ENCODE measurements at places on chromosomes 1 and 21.

GRCh38 chr1:206518743-206519142, 11.4 kb downstream of the RASSF5 start:
- DNase-seq: no peak

DNA sequence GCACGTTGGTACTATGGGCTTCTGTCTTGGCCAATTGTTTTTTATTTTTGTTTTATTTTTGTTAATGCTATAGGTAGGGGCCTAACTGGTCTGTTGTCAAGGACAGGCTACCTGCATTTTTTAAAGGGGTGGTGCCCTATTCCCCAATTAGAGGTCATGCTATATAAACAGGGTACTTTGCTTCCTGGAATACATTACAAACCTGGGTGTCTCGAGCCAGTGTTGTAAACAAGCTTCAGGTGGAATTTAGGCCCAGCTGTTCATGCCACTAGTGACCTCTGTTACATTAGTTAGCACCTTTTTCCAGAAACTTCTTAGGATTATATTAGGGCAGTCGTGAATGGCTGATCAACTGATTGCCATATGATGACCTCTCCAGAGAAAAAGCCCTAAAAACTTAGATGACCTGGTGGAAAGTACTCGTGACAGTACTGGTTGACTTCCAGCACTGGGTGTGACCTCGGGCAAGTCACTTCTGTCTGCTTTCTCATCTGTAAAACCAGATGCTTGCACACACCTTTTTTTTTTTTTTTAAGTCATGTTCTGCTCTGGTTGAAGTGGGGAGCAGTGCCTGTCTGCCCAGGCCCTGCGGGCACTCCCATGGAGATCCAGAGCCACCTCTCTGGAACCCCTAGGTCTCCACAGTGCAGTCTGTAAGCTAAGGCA, 46.5 kb downstream of the ELK4 start:
- DNase-seq: no peak

- no peak for DNase-seq
These were observed 701 bp downstream of the CEP170 start for GRCh38 chr1:243254233-243254926.

- DNase-seq: no peak
These were observed 35.0 kb downstream of the OVGP1 start for GRCh38 chr1:111392460-111392945.

DNA sequence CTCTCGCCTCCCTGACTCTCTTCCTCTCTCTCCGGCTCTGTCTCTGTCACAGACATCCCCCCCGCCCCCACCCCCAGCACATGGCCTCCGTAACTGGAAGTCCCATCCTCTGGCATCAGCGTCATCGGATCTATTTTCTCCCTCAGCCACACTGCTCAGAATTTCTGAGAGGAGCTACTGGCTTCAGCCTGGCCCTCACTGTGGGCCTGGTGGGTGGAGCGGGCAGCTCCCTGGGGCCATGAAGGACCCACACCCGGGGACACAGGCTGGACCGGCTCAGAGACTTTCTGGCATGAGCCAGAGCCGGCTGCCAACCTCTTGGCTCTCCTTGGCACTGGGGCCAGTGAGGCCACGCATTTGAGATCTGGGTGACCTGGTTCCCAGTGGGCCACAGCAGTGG, 61.2 kb upstream of the CASZ1 start:
- no peak for DNase-seq

- no peak for DNase-seq
These were observed 5.7 kb upstream of the ACOT7 start for GRCh38 chr1:6399294-6399693.

Data from esophagus squamous epithelium (tissue), 5 donors.